ENCODE measurements at places on chromosomes 2 and 18.

DNA sequence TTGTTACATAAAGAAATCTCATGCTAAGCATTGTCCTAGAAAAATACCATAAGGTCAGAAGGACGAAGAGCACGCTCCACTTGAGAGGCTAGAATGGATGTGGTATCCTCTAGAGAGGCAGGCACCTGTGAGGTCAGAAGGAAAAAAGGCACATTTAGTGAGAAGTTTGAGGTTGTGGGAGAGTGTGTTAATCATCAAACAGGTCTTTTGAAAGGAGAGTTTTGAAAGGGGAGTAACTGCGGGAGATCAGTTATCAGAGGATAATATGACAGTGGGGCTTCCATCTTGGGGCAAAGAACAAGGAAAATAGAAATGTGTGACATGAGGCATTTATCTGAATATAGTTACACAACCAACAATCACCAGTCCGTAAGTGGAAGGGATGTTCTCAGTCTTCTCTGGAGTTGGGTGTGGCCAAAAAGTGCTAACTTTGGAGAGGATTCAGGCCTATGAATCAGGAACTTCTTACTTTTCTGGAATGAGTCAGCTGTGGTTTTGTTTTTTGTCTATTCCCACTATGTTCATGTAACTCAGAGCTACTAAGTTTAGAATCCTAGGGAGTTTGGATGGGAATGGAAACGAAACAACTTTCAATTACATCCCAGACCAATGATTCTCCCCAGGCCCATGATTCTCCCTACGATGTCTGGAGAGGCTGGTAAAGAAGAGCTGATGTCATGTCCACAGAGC, 451.4 kb upstream of the ST6GAL2 start:
- DNase-seq: no peak

GRCh38 chr18:78459668-78460067, 520.0 kb upstream of the SALL3 start:
- no peak for DNase-seq

GRCh38 chr18:36809590-36810381, 19.0 kb downstream of the TPGS2 start:
- peak; percentile 77 for DNase-seq

- peak; percentile 83 for DNase-seq
Measured at GRCh38 chr2:55779459-55780421, 86.1 kb upstream of the PNPT1 start.

- DNase-seq: peak; percentile 90
Measured at GRCh38 chr18:12838178-12838634, 45.8 kb downstream of the PTPN2 start.

DNA sequence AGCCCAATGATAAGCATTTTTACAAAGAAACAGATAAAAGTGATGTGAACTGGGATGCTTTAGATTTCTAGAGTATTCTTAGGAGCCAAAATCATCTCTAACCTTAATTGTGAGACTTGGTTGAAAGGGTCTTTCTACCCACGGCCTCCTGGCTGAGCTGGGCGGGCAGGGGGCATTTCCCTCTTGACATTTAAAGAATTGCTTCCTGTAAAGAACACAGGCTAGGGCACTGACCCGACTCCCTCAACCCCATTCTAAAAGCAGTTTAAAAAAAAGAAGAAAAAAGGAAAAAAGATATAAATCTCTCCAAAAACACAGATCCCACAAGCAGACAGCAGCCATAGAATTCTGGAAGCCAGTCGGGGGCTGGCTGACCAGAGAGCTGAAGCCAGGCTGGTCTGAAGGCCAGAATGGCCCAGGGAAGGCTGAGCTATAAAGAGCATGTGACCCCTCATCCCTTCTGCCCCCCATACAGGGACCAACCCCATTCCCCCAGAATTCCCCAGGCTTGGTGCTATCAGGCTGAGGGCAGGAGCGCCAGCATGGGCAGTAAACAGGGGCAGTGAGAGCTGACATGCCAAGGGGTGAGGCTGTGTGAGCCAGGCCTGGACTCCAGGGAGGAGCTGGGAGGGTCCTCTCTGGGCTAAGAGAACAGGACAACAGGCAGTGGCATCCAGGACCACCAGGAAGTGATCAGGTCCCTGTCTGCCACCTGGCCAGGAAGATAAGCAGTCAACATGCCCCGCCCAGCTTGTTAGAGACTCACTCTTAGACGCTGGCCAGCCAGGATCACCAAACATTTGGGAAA, 188.5 kb downstream of the HDAC4 start:
- no peak for DNase-seq

- peak; percentile 72 for DNase-seq
Measured at GRCh38 chr18:21391074-21391673, 149.1 kb downstream of the GREB1L start.

DNA sequence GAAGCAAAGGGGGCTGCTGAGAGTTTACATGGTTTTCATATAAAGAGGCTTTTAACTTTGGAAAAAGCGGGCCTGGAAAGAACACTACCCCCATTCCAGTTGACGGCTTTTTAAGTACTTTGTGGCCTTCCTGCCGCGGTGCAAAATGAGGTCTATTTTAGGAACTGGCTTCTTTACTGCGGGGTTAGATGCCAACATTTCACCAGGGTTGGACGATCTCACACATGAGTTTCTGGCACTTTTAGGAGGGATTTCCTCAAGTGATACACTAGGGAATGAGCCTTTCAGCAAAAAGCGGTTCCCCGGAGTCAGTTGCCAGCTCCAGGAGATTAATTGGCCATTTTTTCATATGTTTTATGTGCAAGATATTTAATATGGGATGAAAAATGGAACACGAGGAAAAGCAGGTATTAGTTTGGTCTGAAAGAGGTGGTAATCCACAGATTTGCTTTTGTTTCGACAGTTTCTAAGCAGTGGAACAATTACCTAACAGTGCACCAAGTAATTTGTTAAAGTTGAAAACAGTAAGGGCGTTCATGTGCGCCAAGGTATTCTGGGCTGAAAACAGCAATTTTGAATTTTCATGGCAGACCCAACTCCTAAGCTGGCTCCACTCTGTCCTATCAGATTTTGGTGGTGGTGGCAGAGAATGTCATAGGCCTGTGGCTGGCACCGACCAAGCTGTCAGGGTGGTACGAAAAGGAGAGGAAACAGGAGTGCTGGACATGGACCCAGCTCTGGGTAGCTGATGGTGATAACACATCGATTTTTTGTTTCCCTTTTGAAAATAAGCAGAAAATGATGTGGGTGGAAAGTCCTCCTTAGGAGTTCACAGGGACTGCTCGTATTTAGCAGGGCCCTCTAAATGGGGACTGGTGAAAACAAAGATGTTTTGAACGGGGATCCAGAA, 55.6 kb upstream of the FZD5 start:
- no peak for DNase-seq

GRCh38 chr2:223306371-223306770, 254.4 kb downstream of the KCNE4 start:
- DNase-seq: no peak

GRCh38 chr2:219688560-219689445, 61.4 kb downstream of the SLC4A3 start:
- DNase-seq: peak; percentile 69

- peak; percentile 48 for DNase-seq
Measured at GRCh38 chr2:195307751-195308150, 349.3 kb upstream of the SLC39A10 start.

GRCh38 chr2:147547440-147547839, 297.4 kb upstream of the ACVR2A start:
- no peak for DNase-seq

DNA sequence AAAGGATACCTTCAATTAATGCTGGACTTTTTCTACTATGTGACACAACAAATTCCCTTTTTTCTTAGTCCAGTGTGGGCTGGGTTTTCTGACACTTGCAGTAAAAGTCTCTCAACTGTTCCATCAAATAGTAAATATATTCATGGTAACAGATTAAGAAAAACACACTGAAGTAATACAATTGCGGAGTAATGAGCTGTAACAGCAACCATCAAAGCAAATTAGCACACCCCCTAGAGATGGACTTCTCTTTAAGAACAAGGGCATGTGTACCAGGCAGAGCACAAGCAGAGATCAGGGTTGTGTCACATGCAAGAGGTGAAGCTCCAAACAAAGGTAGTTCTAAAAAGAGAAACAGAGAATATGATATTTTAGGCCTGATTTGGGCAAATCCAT, 72.7 kb upstream of the CHRNA1 start:
- no peak for DNase-seq

DNA sequence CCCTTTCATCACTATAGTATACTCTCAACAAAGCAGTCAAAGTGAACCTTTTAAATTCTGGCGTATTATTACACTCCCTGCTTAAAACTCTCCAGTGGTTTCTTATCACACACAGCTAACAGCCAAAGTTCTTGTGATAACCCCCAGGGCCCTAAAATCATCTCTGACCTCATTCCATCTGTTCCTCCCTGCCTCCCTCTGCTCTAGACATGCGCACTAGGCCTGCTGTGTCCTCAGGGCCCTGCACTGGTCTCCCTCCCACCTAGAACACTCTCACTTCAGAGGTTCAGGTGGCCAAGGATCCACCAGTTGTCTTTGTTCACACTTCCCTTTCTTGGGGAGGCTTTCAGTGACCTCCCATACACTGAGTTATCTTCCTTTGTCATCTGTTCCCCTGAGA, 603.4 kb downstream of the DSC3 start:
- DNase-seq: no peak

DNA sequence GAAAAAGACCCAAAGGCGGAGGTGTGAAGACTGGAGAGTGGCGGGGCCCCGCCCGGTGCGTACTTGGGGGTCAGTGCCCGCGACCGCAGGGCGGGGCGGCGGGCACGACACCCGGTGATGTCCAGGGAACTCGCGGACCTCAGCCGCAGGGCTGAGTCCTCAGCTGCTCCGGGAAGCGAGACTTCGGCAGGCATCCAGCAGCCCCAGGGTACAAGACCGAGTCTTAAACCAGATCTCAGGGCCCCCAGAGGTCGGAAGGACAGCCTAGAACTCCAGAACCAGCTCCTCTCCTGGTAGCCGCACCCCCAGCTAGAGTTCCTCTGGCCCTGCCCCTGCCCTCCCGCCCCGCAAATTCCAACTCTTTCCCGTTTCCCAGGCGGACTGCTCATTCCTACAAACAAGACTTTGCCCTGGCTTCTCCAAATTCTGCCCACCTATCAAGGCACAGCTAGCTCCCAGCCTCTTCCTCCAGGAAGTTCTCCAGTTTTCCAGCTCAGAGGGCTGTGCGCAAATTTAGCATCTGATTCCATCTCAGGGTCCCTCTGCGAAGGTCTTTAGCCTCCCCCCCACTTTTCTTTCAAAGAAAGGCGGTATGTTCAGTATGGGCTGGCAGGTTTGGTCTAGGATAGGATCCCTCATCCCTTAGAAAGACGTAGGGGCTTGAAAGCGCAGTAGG, 26.0 kb upstream of the NOTO start:
- DNase-seq: no peak

DNA sequence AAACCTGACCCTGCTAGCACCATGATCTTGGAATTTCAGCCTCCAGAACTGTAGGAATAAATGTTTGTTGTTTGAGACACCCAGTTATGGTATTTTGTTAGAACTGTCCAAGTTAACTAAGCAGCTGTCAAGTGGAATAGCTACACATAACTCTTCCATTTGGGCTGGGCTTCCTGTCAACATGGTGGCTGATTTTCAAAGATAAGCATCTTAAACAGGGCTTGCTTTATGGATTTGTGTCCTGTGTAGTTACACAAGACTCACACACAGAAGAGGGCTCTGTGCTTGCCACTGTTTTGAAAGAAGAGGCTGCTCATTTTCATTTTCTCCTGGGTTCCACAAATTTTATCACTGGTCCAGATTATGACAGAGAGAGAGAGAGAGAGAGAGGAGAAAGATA, 35.7 kb downstream of the GCG start:
- DNase-seq: no peak

DNA sequence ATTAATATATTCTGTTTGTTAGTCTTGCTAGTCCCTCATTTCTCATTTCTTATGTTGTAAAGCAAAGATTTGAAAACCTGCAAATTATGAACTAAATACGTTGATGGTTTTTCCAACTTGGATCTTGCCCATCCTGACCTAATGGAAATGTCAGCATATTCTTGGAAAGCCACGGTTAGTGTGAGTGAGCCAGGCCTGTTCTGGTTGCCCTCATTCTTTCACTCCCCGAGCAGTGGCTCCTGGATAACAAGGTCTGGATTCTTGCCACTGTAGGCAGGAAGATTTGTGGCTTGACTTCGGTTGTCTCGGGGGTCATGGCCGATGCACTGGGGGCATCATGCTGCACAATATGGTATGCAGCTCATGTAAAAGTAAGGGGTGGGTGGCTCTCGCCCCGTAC, 359.1 kb downstream of the MEIS1 start:
- no peak for DNase-seq

- DNase-seq: no peak
Measured at GRCh38 chr18:79479761-79480161, 84.0 kb downstream of the NFATC1 start.

DNA sequence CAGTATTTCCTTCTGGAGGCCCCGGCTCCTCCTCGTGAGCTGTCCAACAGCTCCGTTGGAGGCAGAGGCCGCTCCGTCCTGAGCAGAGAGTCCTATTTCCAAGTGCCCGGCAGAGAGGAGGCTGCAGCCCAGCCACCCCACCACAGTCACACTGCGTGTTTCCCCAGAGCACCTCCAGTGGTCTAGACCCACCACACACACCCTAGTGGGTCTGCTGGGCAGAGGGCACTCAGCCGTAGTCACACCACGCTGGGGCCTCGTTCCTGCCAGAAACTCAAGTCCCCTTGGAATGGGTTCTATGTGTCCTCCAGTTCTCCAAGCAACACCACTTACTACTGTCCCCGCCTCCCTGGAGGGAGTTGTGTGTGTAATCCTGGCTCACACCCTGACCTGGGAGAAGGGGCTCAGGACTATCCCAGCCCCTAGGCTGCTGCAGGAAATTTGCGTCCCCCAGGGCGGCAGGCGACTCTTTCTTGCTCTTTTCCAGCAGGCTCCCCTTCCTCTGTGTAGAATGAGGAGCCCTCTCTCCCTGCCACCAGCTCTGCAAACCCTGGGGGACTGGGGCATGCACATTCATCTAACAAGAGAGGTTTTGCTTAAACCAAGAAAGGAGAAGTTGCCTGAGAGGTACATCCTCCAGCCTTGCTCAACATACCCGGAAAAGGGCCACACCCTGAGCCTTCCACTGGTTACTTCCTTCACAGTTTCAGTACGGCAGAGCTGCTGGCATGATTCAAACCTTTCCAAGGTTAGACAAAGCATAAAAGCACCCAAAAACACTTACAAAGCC, 114.1 kb downstream of the NDUFA10 start:
- no peak for DNase-seq

DNA sequence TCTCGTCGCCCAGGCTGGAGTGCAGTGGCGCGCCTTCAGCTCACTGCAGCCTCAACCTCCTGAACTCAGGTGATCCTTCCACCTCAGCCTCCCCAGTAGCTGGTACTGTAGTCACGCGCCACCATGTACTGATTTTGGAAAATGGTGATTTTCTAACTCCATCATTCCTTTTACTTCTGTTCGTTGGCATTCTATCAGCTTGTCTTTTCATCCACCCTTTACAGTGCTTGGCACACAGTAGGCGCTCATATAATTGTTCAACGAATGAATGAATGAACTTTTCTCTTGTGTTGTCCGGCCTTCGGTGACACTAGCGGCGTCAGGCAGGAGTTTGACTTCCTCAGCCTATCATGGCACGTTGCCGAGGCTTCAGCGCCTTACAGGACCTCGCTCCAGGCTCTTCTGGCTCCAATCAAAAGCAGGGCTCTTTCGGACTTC, 373 bp upstream of the MTHFD2 start:
- no peak for DNase-seq

Data from LoVo (cell line).